Natural killer cell treated with Interleukin-12 subunit alpha and Interleukin-12 subunit beta and Interleukin-15 and Interleukin-18, amount 100 ng/mL, for 72 hours (primary cell): ENCODE measurements at places on chromosomes 4 and X.

GRCh38 chr4:1604706-1605205 lies 79.4 kb downstream of the FAM53A start:
- DNase-seq = peak; percentile 56

DNA sequence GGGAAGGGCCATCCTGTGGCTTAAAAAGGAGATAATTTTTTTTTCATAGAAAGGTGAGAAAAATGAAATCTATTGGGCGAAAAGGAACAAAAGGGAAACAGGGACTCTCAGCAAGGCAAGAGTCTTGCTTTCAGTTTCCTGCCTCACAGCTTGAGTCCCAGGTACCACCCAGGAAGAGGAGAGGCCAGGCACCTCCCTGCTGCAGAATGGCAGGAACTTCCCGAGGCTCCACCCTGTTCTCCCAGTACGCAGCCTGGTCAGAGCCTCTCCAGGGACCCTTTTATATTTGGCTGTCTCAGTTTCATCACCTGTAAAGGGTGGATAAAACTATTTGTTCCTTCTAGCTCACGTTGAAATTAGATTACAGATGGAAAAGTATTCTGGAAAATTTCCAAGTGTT lies 33.8 kb downstream of the UCHL1 start:
- no peak for DNase-seq

DNA sequence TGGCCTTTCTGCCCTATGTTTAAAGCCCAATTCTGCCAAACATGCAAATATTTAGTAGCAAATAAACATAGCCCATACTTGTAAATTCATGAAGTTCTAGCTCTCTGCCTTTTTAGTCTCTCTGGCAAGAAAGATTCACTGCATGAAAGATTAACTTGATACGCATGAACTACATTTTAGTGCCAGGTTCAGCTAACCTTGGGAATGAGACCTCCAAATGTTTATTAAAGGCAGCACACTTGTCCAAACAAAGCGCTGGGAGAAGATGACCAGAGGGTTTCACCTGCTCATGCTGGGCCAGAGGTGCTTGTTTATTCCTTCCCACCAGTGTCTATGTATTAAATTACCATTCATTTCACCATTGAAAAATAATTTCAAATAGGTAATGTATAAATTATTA lies 44.5 kb upstream of the IL1RAPL1 start:
- DNase-seq = no peak

- no peak for DNase-seq
Measured at GRCh38 chr4:3872834-3873313, 106.7 kb downstream of the ADRA2C start.

DNA sequence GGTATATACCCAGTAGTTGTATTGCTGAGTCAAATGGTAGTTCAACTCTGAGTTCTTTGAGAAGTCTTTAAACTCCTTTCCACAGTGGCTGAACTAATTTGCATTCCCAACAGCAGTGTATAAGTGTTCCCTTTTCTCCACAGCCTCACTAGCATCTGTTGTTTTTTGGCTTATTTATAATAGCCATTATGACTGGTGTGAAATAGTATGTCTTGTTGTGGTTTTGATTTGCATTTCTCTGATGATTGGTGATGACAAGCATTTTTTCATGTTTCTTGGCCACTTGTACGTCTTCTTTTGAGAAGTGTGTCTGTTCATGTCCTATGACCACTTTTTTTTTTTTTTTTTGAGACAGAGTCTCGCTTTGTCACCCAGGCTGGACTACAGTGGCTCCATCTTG lies 30.5 kb downstream of the GPR50 start:
- DNase-seq = no peak

DNA sequence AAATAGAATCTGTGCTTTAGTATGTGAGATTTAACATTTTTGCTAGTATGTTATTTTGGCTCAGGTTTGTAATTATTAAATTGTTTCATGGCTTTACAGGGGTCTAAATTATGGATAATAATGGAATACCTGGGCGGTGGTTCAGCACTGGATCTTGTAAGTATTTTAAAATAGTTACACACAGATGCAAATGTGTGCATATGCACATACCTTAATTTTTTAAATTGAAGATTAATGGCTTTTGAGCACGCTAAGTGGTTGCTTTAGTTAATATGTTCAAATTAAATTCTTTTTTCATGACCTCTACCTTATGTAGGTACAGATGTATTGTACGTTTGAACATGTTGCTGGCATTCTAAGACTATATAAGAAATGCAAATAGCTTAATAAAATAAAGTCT lies 40.2 kb downstream of the STK26 start:
- DNase-seq = no peak

DNA sequence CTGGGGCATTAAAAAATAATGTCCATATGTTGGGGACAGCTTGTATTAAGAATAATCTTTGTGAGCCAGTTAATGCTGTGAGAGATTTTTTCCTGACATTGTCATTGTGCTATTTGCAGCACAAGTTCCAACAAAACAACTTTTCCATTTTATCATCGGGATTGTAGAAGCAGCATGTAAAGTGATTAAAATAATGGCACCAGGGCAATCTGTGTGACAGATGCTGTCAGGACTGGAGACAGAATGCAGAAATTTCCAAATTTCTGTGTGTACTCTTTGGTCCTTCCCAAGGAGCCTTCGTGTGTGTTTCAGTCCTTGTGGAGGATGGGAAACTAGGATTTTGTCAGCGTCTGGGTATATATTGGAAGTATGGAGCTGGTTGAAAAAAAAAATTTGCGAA lies 101.5 kb upstream of the LIMCH1 start:
- DNase-seq = no peak

DNA sequence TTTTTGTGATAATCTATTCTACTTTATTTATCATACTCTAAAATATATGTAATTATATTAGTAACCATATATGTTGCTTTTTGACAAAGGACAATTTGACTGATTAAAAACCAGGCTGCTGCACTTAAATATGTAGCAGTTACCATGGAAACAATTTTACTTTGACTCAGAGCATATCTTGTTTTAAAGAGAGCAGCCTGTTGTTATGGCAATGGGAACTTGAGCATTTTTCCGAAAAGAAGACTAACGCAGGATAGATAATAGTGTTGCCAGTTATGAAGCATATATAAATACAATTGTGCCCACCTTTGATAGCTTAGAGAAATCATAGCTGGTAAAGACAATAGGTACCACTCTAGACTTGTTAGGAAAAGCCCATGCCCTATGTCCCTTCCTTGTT lies 283.0 kb downstream of the GASK1B start:
- no peak for DNase-seq

GRCh38 chrX:7074908-7075204 lies 72.7 kb upstream of the STS start:
- DNase-seq = no peak

GRCh38 chrX:79524642-79525041 lies 157.5 kb upstream of the ITM2A start:
- DNase-seq = no peak

GRCh38 chrX:130280901-130281300 lies 12.2 kb upstream of the ZNF280C start:
- DNase-seq = no peak

DNA sequence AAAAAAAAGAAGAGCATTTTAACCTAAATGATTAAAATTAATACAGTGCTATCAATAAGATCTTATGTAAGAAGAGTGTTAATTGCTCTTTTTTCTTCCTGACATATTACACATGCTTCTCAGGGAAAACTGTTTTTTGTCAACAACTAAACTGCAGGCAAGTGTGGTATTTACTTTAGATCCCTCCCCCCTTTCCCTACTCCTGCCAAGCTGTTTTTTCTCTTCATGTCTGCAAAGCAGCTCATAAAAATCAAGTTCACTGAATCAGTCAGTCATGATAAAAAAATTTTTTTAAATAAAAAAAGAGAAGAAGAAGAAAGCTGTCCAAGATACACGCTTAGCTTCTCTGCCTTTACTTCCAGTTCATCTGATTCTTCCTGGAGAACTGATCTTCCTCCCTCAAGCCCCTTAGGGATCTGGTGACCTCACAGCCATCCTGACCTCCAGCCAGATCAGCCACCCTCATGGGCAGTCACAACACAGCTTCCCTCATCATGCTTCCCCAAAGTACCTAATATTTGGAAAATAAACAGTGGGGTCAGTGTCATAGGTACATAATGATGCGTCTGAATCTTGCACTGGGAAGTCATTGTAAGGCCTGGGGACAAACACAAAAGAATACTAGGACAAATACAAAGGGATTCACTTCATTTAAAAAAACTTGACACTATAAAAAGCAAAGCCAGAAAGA lies 87.0 kb downstream of the ZNF827 start:
- DNase-seq = no peak

DNA sequence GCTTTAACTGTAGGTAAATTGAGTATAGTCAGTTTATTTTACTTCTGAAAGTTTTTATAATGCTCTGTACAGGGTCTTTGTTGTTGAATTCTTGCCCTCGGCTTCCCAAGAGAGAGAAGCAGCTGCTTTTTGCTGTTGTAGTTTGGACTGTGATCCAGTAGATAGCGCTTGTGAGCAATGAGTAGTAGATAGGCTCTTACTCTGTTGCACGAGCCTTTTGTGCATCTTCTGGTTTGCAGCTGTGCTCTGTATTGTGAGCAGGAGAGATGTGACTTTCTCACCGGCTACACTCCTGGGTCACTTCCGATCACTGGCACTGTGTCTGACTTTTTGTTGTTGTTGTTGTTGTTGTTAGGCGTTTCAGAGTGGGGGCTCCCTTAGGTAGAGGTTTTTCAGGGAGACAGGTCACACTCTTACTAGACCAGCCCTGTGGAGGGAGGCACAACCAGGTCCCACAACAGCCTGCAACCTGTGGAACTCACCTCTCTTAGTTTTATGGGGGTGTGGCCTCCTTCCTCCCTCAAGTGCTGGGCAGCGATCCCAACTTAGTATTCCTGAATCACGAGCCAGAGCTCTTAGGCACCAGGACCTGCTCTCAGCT lies 822.1 kb upstream of the GALNTL6 start:
- DNase-seq = no peak

DNA sequence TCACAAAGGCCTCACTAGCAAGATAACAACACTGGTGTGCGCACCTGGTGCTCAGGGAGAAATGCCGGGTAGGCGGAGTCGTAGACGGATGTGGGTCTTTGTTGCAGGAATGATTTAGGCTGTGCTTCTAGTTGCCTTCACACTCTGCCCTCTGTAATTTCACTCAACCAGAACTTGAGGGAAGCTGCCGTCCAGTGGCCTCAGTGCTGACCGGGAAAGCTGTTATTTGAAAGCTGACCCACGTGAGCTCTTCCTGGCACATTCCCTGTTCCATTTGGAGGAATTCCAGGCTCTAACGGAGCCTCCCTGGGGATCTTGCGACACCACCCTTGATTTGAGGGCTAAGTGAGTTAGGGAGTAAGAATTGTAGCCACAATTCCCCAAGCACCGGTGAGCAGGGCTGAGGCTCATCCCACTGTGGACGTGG lies 15.9 kb downstream of the SH3TC1 start:
- DNase-seq = no peak

DNA sequence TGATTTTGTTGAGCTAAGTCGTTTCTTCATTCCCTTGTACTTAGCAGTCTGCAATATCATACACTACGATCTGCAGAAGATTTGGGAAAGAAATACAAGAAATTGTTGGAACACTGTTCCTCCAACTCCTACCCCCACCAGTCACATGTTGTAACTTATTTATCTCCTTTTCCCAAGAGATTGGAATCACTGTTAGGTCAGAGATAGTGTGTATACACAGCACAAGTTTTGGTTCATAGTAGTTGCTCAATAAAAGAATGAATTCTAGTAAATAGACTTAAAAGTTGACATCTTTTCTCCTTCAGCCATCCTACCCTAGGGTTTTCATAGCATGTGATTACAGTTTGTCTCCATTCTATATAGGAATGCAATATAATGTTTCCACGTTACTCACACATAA lies 68.8 kb downstream of the ARFIP1 start:
- DNase-seq = no peak

DNA sequence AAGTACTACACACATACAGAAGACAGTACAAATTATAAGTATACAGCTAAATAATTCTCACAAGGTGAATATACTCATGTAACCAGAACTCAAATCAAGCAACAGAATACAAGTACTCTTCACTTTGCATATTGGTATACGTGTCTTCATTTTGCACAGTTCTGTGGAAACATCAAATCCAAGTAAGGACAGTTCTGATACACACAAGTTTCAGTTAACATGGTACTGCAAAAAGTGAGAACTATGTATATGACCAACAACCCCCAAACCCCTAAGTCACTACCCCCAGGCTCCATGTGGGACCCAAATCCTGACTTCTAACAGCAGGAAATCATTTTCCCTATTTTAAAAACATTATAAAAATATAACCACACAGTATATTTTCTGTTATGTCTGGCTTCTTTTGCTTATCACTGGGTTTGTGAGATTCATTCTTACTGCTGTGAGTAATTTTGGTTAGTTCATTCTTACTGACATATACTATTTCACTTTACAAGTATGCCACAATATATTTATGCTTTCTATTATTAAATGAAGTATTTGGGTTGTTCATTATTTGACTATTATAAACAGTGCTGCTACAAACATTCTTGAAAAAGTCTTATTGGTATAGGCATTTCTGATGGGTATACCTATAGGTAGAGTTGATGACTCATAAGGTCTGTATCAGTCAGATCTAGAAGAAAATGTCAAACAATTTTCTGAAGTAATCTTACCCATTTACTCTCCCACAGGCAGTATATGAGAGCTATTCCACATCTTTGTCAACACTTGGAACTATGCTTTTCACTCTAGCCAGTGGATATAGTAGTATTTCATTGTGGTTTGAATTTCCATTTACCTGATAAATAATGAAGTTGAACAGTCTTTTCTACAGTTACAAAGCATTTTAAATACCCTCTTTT lies 47.0 kb downstream of the SCLT1 start:
- DNase-seq = no peak

GRCh38 chrX:70322784-70323183 lies 32.9 kb downstream of the KIF4A start:
- DNase-seq = no peak

DNA sequence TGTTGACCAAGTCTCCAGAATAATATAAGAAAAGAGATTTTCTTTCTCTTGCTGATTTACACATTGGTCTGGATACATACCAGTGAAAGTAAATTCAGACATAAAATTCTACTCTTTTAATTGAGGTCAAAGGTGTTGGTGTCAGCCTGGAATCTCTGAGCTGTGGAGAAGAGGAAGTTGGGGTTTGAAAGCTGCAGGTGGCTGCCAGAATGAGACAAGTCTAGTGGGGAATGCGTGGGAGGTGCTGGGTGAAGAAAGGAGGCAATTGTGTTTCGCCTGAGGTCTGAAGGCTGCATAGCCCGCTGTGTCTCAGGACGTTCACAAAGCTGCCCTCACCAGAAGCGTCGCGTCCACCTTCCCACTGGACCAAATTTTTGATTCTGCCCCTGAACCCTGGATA lies 31.2 kb downstream of the PHEX start:
- no peak for DNase-seq
